ENCODE measurements at places on chromosomes 13 and 19.

DNA sequence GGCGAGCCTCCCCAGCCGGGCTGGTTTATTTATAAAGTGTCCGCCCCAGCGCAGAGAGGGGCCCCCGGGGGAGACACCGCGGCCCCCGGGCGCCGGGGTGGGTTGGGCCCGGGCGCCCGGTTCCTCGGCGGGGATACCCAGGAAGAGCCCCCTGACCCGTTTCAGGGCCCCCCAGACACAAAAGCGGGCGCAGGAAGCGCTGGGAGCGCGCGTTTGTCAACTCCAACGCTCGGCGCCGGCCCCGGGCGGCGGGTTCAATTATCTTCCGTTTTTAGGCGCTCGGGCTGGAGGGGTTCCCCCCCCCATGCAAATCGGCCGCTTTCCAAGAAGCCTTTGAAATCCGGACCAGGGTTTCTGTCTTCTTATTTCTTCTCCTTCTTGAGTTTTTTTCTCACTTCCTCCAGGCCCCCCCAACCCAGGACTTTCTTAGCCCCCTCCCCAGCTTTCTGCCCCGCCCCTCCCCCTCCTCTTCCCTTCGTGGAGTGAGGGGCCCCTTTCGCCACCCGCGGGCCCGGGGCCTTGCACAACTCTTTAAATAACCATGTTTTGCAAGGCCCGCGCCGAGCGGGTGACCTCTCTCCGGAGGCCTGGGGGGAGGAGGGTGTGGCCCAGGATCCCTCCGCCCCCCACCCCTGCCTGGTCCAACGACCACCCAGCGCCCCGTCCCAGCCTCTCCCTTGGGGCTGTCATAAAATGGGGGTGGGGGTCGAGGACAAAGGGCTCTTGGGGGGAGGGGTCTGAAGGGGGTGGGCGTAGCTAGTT is 935 bp downstream of the ARID3A start:
- peak; percentile 42 for DNase-seq

DNA sequence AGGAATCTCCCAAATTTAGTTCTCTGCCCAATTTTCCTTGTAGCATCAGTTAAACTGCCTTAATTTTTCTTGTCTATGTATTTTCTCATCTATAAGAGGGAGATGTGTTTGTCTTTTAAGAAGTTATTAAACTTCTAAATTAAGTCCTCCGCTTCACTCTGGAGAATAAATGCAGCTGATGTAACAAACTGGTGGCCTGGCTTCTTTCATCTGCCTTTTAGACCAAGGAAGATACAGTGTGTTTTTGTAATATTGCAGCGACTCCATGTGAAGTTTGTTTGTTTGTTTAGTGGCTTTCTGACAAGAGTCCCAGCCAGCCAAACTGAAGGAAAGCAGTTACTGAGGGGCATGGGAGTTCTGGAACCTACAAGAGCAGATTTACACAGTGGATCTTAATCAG is 56.4 kb downstream of the KLF12 start:
- no peak for DNase-seq

- DNase-seq = no peak
Measured at GRCh38 chr19:18762125-18763023, 28.7 kb downstream of the COMP start.

GRCh38 chr19:29232315-29232852 is 19.4 kb upstream of the UQCRFS1 start:
- DNase-seq = no peak

GRCh38 chr19:48480183-48480557 is 11.0 kb downstream of the CYTH2 start:
- no peak for DNase-seq

DNA sequence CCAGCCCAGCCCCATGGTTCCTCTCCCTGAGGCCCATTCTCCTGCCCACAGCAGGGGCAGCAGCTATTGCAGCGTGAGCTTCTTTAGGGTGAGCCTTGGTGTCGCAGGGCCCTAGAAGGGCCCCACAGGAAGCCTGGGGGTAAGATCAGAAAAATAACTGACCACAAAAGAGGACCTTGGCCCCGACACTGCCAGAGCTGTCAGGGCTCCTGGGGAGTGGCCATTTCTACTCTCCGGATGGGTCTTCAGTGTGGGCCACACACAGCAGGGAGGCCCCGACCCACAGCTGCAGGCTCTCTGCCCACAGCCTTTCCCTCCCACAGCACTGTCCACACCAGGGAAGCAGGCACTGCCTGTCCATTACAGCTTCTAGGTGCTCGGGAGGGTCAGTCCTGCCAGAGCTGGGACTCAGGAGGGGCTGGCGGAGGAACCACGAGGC is 3.5 kb upstream of the SIGLEC8 start:
- no peak for DNase-seq

DNA sequence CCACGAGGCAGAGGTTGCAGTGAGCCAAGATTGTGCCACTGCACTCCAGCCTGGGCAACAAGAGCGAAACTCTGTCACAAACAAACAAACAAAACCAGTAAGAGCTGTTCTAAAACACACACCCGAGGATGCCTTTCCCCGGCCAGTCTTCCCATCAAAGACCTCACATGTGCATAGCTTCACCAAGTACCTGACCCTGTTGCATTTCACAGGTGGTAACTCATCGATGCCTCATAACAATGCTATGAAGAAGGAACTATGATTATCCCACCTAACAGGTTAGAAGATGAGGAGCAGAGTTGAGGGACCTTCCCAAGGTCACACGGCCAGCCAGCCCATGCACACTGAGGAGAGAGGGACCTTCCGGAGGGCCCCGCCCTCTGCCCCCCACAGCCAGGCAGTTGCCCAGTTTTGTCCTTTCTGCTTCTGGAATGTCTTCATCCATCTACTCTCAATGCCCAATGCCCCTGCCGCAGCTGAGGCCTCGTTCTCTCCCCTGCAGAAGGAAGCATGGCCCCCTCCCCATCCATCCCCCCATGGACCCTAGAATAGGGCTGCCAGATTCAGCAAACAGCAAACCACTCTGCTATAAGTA is 16.8 kb upstream of the LENG8 start:
- DNase-seq = no peak

GRCh38 chr13:89936256-89936655 is 1411.2 kb upstream of the MIR17HG start:
- no peak for DNase-seq

DNA sequence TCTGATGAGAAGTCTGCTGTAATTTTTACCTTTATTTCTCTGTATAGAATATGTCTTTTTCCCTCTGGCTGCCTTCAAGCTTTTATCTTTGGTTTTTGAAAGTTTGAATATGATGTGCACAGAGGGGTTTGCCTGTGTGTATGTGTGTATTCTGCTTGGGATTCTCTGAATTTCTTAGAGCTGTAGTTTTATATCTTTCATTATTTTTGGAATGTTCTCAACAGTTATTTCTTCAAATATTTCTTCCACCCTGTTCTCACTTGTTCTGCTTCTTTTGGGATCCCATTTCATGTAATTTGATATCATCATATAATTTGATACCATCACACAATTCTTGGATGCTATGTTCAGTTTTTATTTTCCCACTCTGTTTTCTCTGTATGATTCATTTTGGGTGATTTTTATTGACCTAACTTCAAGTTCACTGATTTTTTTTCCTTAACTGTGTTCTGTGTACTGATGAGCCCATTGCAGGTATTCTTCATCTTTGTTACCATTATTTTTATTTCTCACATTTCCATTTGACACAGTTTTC is 7.5 kb downstream of the COG3 start:
- DNase-seq = no peak

DNA sequence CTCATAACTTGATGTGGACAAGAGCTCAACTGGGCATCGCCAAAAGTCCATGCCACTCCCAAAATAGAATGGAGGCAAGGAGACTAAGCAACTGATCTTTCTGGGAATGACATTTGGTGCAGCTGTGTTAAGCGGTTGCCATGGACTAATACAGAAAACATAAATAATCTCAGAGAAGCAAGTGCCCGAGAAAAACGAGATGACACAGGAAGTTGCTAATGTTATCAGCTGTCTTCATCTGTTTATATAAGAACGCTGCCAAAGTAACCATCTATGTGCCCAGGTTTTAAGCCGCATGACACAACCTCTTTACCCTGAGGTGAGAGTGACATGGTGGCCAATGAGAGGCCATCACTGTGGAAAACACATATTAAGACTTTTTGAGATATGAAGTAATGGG is 54.9 kb upstream of the SACS start:
- DNase-seq = no peak

GRCh38 chr13:50691681-50692263 is 151.7 kb downstream of the DLEU7 start:
- no peak for DNase-seq

DNA sequence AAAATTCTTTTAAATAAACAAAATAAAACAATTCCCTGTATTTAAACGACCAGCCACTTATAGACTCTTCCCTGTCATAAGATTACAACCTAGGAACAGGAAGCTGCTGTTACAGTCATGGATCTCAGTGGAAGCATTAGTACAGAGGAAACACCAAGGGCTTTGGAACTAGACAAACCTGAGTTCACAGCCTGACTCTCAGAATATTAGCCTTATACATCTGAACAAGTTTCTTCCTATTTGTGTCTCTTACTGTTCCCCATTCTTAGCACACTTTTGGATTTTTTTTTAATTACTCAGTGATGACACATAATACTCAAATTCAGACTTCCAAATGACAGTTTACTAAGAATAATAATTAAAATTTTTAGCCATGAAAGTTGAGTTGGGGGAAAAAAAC is 46.1 kb downstream of the ZDHHC20 start:
- DNase-seq = no peak

DNA sequence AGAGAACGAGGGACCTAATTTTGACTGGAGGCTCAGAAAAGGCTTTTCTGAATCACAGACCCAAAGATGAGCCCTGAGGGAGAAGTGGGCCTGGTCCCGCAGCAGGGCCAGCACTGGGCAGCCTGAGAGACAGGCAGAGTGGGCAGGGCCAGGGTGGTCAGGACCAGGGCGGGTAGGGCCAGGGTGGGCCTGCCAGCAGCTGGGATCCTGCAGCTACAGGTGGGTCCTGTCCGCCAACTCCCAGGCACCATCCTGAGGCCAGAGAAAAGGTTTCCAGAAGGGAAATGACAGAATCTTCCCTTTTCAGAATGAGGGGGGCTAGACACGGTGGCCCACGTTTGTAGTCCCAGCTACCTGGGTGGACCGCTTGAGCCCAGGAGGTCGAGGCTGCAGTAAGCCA is 23.7 kb downstream of the LATS2 start:
- DNase-seq = no peak
